MCF 10A (cell line): ENCODE measurements at places on chromosomes 1 and 21. TPM values are rescaled to one million over a fixed set of nuclear protein-coding genes. Genes with fewer than 3 reads are reported as not detected.

The TRIM62 gene
- 2.4 and 2.8 TPM in 2 replicates for total RNA-seq

The UBE2U gene
- total RNA-seq: not detected in 2 replicates

The RORC gene
- total RNA-seq: 0.40 and 0.81 TPM in 2 replicates

The C4BPA gene
- not detected in 2 replicates for total RNA-seq

DNA sequence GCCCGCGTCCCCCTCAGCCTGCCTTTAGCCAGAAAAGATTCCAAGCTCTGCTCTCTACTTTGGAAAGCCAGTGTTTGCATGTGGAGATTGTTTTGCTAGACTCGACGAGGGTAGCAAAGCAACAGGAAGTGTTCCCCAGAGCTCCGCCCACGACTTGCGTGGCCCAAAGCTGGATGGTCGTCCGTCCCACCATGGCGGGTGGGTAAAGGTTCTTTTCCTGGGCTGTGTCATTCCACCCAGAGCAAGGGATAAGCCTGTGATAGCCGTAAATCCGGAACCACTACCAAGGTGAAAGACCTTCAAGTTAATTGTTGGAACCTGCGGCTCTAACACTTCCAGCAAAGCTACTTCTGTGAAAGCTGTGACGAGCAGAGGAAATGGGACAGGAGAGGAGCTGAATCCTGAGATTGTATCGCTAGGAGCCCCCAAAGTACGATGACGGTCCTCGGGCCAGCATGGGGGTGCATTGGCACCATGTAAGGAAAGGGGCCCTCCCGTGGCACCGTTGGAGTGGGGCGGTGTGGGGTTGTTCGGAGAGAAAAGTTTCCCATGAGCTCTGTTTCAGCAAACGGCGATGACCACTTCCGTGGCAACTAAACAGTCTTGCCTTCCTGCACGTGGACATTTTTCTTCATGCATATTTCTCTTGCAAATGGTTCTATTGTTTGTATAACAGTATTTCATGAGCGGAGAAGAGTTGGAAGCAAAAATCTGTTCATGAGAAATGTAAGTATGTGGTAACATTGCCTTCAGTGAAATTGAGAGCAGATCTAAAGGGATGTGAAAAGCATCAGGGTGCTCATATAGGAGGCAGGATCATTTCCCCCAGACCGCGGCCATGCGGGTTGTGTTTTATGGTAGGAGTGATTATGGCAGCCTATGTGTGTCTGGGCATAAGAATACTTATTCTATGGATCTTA lies 8.4 kb downstream of the MX2 start:
- no peak for DNase-seq

GRCh38 chr1:50329332-50329932 lies 93.8 kb downstream of the DMRTA2 start:
- DNase-seq: peak; percentile 85
